ENCODE measurements at places on chromosomes 5 and 9.

GRCh38 chr5:157400741-157401495 lies 59.1 kb upstream of the NIPAL4 start:
- no peak for DNase-seq

DNA sequence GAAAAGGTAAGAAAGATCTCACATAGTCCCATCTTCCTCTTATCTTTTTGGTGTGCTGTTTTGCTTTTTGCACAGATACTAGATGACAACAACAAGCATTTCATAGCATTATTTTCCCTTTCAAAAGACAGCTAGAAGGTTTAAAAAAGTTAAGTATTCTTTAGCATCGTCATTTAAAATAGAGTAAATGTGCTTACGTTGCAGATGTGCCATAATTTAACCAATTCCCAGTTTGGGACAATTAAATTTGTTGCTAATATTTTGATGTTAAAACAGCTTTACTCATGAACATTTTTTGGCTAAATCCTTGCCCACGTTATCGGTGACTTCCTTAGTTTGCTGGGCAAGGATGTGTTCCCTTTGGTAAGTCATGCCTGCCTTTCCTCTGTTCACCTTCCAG lies 41.6 kb downstream of the PTTG1 start:
- DNase-seq: no peak

DNA sequence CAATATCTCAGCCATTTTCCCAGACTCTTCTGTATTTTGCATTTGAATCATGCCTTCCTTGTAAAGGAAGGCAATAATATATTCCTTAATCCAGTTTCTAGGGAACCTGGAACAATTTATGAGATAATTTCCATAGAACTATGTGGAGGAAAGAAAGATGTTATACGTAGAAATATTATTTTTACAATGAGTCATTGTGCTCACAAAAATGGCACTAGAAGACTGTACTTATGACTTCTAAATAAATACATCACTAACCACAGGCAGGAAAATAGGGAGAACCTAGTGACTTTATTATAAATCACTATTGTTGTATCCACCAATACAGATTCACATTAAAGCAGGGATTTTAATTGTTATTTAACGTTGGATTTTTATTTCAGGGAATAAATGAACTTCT lies 87.6 kb downstream of the FBXO38 start:
- DNase-seq: no peak

DNA sequence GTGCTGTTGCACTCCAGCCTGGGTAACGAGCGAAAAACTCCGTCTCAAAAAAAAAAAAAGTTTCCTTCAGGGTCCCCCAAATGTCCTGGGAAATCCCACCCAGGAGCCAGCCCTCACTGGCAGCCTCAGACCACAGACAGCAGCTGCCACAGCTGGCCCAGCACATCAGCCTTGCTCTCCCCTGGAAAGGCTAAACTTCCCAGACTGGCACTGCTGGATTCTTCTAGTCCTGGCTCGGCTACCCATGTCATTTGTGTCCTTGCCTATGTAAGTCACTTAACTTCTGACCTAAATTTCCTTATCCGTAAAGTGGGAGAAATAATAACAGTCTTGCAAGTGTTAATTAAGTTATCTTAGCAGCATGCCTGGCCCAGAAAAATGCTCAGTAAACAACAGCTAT lies 8.6 kb upstream of the PRRC2B start:
- DNase-seq: no peak

GRCh38 chr9:90864779-90865178 lies 63.2 kb downstream of the SYK start:
- DNase-seq: no peak

GRCh38 chr9:33012328-33013069 lies 11.1 kb upstream of the APTX start:
- no peak for DNase-seq

DNA sequence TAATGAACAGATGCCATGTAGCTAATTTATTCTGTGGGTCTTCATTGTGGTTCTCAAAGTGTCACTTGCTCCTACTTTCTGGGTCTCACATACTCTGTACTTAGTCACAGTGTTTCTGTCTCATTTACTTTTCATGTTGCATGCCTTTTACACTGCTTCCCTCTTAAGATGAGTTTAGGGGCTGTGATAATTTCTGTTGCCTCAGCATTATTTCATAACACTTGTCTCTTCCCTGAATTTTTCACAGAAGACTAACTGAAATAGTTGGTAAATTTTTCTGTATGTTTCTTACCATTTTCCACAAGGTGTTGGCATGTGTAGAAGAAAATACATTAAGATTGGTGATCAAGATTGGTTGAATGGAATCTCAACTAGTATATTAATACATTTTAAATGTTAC lies 59.6 kb downstream of the DENND4C start:
- DNase-seq: no peak

DNA sequence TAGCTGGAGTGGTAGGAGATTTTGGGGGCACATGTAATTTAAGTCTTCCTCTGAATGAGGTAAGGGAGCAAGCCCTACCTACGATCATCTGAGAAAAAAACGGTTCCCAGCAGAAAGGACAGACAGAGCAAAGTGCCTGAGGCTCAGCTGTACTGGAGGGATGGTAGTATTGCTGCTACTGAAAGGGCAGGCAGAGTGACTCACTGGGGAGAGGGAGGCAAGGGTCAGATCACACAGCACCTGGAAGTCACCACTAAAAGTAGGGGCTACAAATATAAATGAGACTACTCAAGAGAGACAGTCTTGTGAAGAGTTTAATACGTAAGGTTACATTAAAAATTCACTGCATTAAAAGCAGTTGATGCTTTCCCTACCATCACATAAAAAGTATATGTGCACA lies 75.9 kb downstream of the NFIB start:
- DNase-seq: no peak

- no peak for DNase-seq
Observed at GRCh38 chr9:39587844-39588499, 232.5 kb downstream of the SPATA31A1 start.

DNA sequence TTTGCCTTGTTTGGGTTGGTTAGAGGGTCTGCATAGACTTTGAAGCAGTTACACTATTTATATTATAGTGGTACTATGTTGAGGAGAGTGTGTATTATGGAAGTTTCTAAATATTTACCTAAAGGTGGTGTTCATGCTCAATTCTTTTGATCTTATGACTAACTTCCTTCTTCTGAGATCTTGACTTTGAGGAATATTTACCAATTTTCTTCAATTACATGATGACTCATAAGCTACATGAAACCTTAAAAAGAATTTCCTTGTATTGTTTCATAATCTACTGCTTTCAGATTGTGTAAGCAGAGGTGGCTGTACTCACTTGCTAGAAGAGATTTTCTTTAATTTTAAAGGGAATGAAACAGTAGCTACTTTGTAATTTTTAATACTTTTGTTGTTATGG lies 276.1 kb downstream of the TAF11L14 start:
- no peak for DNase-seq

DNA sequence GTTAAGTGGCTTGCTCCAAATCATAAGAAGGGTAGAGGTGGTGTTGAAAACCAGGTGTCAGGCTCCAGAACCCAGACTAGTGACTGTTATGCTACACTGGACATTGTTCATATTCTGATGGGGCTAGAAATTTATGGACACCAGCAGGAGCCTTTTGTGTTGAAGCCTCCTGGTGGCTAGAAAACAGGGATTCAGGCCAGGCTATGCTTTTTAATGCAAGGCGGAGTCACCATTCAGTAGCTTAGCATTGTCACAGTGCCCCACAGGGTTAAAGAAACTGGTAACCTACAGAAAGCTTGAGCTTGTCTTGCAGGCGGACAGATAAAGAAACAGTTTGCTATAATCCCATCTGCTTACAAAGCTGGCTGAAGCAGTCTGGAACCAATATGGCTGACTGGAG lies 23.0 kb upstream of the GOLM1 start:
- DNase-seq: no peak

DNA sequence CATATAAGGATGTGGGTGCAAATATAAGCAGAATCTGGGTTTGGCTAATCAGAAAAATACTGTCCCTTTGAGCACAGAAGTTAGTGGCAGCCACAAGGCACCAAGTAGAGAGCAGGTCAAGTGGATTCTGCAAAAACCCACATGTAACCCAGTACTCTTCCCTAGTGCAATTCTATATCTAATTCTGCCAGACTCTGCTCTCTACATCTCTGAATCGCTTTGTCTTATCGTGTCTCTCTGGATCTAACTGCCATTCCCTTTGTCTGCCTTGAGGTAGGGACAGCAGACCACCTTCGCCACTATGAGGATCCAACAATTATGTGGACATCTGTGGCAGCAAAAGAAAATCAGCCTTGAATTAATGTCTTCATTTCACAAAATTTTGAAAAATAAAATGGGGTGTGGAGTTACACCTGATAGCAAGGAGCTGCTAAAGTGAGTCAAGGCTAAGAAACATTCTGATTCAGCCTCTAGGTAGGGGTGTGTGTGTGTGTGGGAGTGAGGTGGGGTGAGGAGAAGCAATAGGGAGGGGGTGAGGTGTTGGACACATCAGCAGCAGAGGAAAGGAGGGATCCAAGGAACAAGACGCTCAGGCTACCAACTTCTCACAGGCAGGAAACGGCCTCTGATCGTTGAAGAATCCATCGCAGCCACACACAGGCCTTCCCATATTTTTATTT lies 33.7 kb upstream of the ZNF366 start:
- DNase-seq: no peak

DNA sequence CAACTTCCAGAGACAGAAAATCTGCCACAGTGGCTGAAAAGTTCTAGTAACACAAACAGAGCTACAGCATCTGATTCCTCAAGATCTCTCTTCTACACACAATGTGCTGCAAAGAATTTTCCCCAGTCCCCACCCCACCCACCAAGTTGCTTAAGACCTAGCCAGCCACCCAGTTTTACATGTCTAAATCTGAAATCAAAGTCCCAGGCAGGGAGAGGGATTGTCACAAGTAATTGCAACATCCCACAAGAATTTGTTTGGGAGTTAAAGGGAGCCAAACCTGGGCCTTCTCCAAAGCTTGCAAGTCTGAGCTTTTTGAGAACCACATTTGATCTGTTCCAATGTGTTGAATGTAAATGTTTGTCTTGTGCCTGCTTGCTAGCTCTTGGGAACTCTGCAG lies 15.5 kb downstream of the IGIP start:
- DNase-seq: no peak

GRCh38 chr9:125680445-125680844 lies 26.6 kb downstream of the MAPKAP1 start:
- no peak for DNase-seq

GRCh38 chr5:81971111-81971711 lies 612 bp upstream of the ATG10 start:
- no peak for DNase-seq

DNA sequence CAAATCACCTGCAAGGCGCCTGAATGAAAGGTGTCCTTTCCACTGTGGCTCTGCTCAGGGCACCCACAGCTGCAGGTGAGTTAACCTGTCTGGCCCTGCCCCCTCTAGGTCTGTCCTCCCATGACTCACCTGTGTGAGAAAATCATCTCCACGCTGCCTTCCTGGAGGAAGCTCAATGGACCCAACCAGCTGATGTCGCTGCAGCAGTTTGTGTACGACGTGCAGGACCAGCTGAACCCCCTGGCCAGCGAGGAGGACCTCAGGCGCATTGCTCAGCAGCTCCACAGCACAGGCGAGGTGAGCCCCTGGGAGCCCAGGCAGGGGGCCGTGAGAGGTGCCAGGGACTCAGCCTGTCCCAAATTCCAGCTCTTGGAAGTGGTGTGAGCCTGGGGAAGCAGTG lies 23.0 kb upstream of the CTSL start:
- DNase-seq: no peak

DNA sequence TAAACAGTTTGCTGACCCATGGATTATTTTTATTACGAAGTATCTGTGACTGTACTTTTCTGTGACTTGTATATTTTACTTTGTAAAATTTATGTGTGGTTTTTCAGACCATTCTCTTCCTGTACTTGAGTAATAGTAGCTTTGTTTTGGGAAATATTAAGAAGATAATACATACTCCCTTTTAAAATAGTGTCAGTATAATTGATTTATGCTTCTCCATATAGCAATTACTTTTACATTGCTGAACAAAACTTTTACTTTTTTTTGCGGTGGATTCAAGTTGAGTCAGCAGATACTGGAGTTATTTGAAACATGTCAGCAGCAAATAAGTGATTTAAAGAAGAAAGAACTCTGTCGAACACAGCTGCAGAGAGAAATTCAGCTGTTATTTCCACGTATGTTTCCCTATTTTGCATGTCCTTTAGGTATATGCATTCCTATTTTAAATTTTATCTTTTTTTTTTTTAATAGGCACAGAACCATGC lies 28.4 kb downstream of the TENT2 start:
- no peak for DNase-seq

- no peak for DNase-seq
Observed at GRCh38 chr9:120043448-120043847, 536.5 kb downstream of the CDK5RAP2 start.

- DNase-seq: no peak
Observed at GRCh38 chr5:103256178-103256577, 2.4 kb upstream of the MACIR start.

DNA sequence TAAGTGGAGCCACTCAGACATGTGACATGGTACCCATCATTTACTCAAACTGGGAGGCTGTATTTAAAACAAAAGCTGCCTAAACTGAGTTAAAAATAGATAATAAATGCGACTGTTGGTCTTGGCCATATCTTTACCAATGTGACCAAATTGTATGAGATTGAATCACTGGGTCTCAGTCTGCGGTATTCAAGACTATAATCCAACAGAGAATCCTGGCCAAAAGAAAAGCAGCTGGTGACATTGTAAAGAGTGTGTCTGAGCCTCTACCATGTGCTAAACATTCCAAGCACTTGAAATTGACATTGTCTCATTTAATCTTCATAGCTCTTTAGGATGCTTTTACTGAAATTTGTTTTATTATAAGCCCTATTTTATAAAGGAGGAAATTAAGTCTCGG lies 282.6 kb downstream of the ZNF608 start:
- no peak for DNase-seq

GRCh38 chr5:122985954-122986721 lies 50.4 kb downstream of the PPIC start:
- DNase-seq: no peak

- DNase-seq: no peak
Observed at GRCh38 chr9:132049900-132050299, 29.8 kb downstream of the MED27 start.

DNA sequence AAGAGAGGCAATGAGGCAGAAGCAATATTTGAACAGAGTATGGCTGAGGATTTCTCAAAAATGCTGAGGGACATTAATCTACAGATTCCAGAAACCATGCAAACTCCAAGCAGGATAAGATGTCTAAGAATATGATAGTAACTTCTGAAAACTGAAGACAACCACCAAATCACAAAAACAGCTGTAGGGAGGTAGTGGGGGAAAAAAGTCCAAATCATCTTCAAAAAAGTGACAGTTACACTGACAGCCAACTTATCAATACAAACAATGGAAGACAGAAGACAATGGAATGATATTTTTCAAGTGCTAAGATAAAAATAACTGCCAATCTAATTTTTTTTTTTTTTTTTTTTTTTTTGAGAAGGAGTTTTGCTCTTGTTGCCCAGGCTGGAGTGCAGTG lies 30.5 kb downstream of the CMYA5 start:
- DNase-seq: no peak

GRCh38 chr9:81461196-81461595 lies 228.2 kb downstream of the TLE1 start:
- DNase-seq: no peak
